ENCODE measurements at places on chromosomes 7 and 10.

GRCh38 chr7:98930921-98931320, 52.6 kb downstream of the TRRAP start:
- no peak for DNase-seq

DNA sequence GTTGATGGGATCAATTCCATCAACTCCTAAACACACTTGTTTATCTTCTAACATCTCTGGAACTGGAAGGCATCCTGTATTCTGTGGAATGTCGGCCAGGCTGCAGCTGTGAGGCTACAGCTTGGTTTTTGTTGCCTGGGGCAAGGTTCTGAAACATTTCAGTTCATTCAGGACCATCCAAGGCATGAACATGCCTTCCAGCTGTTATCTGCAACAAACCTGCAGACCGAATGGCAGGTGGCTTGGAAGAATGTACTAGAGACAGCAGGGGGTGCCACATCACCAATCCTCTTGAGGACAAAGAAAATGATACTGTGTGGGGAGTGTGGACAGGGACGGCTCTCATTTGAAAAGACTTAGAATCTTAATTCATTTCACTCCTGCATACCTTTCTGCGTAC, 12.4 kb downstream of the PAPOLB start:
- DNase-seq: peak; percentile 71

DNA sequence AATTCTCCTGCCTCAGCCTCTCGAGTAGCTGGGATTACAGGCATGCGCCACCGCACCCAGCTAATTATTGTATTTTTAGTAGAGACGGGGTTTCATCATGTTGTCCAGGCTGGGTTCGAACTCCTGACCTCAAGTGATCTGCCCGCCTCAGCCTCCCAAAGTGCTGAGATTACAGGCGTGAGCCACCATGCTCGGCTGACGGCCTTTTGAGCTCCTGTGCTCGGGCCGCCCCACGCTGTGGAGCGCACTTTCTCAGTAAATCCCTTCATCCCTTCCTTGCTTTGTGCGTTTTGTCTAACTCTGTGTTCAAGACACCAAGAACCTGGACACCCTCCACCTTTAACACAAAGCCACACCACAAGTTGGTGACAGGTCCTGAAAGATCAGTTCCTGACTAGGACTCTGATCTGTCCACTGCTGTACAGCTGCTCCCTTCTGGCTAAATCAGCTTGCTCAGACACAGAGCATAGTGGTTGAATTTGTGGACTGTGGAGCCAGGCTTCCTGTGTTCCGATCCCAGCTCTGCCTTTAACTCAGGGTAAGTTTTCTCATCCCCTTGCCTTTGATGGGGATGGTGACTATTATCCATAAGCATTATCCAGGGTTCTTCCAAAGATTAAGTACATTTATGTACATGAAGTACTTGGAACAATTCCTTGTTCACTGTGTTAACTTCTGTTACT, 20.1 kb downstream of the CHST3 start:
- no peak for DNase-seq

- peak; percentile 95 for DNase-seq
Measured at GRCh38 chr10:11178606-11179515, 161.2 kb downstream of the CELF2 start.

GRCh38 chr7:139159900-139160675, 50.6 kb upstream of the ZC3HAV1 start:
- DNase-seq: no peak

- no peak for DNase-seq
Measured at GRCh38 chr7:20307119-20307518, 23.6 kb upstream of the ITGB8 start.

DNA sequence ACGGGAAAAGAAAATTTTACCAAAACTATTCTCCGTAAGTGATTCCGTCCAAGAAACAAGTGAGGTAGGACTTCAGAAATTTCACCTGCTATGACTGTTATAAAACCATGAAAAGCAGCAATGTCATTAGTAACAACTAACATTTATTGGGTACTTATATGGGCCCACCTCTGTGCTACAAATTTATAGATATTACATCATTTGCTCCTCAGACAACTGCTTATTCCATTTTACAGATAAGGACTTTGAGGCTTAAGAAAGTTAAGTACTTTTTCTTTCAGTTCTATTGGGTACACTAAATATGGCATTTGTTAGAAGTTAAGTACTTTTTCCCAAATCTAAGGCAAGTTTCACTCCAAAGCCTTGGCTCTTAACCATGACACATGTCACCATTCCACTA, 36.3 kb downstream of the HACD1 start:
- DNase-seq: no peak

- DNase-seq: no peak
Measured at GRCh38 chr10:116873134-116873533, 23.8 kb downstream of the ENO4 start.

DNA sequence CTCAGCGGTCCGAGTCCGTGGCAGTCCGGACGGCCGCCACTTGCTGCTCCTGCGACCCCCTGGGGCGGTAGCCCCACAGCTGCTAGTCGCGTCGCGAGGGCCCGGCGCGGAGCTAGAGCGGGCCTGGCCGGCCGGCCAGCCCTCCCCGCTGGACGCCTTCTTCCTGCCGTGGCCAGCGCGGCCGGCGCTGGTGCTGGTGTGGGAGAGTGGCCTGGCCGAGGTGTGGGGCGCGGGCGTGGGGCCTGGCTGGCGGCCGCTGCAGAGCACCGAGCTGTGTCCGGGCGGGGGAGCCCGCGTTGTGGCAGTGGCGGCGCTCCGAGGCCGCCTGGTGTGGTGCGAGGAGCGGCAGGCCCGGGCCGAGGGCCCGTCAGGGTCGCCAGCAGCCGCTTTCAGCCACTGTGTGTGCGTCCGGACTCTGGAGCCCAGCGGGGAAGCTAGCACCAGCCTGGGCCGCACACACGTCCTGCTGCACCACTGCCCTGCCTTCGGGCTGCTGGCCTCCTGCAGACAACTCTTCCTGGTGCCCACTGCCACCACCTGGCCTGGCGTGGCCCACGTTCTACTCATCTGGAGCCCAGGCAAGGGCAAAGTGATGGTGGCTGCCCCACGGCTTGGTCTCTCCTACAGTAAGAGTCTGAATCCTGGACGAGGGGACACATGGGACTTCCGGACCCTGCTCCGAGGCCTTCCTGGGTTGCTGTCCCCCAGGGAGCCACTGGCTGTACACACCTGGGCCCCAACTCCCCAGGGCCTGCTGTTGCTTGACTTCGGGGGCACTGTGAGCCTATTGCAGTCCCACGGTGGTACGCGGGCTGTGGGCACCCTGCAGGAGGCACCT, 631 bp downstream of the HPS6 start:
- peak; percentile 60 for DNase-seq

DNA sequence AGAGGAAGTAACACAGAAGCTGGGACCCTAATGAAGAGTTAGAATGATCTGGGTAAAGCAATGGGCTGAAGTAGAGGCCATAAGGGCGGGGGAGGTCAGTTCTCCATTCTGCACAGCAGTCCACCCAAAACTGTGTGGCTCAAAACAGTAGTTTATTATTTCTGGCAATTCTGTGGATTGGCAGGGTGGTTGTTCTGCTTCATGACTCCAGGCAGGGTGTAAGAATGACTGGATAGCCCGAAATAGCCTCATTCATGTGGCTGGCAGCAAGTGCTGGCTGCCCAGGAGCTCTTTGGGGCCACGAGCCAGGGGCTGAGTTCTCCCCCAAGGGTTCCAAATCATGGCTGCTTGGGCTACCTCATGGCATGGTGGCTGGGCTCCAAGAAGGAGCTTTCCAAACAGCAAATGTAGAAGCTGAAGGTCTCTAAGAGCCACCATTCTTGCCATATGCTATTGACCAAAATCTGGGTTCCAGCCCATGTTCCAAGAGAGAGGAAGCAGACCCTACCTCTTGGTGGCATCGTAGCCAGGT, 315.1 kb upstream of the C7orf33 start:
- DNase-seq: no peak

DNA sequence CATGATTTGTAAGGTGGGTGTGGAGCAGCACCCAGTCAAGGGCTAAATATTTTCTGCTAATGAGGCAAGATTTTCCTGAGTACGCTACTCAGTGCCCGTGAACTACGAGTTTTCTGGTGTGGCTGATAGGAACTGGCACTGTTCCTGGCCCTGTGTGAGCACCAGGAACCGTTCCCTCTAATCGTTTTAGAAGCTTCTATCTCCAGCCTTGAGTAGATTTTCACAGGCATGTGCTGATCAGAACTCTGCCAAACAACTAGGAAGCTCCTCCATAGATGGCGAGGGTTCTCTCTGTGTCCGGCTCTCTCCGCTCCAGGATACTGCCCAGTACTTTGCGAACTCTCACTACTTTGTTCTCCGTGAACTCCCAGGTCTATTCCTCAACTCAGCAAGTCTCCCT, 17.7 kb downstream of the TRIM4 start:
- no peak for DNase-seq

- no peak for DNase-seq
Measured at GRCh38 chr7:463817-464453, 55.7 kb downstream of the PDGFA start.

DNA sequence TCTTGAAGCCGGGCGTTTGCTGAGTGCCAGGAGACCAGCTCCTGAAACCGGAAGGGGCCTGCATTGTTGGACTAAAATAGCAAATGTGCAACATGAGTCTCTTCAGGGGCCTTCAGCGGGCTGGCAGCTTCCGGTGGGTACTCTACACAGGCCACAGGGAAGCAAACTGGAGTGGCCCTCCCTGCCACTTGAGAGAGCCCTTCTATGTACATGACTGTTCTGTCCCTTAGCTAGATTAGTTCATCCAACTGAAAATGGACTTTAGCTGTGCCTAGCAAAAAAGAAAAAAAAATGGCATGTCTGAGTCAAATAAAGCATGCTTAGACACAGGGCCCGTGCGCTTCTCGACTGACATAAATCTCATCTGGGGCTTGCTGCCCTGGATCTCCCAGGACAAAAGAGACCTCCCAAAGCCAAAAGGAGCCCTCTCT, 115.3 kb upstream of the TCF7L2 start:
- no peak for DNase-seq

DNA sequence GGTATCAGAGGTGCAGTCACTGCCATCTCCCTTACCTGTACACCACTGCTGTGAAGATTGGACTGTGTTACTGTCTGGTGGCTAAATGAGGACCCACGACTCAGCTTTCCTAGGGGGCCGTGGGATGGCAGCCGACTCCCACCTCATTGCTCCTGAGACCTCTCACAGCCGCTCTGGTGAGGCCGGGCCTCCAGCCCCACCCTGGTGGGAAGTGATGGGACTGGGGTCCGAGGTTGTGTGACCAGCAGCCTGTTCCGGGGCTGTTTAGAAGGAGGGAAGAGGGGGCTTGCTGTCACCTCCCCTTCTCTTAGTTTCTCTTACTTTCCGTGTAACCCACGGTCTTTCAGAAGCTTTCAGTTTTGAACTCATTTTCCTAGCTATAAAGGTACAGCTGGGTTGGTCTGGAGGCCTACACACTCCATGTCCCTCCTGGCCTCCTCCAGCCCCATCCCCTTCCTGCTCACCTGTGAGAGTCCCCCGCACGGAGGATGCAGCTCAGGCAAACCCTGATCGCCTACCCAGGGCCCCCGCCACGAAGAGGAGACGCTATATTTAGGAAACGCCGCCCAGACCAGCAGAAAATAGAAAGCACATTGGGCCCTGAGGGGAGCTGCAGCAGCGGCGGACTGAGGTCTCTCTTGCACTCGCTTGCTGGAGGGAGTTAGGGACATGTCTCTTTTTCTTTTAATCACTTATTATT, 4.6 kb downstream of the EMX2 start:
- no peak for DNase-seq

GRCh38 chr7:147492606-147493005, 1098.0 kb upstream of the C7orf33 start:
- no peak for DNase-seq

DNA sequence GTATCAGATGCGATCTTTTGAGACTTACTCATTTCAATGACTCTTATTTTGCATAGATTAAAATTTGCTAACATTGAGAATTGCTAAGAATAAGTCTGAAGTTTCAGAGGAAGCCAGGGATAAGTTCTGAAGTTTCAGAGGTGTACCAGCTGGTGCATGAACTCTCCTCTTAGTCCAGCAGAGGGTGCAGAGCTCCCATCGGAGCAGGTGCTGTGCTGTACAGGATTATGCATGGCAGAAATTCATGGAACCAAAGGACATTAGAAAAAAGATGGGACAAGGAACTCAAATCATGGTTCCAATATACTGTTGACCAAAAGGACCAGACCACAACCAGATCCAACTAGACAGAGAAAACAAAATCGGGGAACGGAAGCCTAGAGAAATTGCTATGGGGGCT, 41.9 kb downstream of the MGAM2 start:
- peak; percentile 40 for DNase-seq

DNA sequence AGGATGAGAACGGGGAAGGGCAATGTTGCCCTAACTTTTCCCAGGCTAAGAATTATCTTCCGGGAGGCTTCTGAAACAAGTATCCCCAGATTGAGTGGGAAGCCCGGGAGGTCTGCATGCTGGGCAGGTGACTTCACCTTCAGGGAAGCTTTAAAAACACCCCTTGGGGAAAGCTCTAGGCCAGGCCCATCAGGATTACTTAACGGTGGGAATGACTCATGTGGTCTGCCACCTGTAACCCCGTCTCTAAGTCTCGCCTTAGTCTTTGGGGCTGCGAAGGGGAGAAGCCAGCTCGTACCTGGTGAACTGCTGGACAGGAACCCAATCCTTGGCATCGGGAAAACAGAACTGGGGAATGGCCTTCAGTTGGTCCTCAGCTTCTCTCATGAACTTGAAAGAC, 80.1 kb upstream of the MKRN1 start:
- no peak for DNase-seq

GRCh38 chr10:60955957-60956425, 12.0 kb upstream of the RHOBTB1 start:
- no peak for DNase-seq

- DNase-seq: no peak
Measured at GRCh38 chr10:119677904-119678755, 26.9 kb downstream of the BAG3 start.
